Activated T-helper 1 cell treated with anti-CD3 and anti-CD28 coated beads, Interleukin-2, amount 50 U/mL, for 16 hours (primary cell): ENCODE measurements at places on chromosomes 11 and 22.

DNA sequence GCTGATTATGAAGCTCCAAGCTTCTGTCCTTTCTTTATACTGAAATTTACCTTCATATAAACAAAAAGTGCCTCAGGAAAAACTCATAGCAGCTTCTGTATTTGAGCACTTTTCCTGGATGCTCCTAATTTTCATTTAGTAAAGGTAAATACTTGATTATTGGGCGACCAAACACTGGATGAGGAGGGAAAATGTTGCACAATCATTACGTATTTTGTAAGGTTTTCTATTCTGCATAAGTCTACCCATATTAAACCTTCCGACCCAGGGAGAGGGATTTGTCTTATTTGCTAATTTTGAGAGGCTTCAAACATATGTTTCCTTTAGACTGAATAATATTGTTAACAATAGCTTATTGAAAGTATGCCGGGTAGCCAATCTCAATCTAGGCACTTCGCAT is 4.3 kb upstream of the SLC6A5 start:
- DNase-seq: no peak

- no peak for DNase-seq
These were observed 31.5 kb downstream of the PTPRJ start for GRCh38 chr11:48011798-48012391.

DNA sequence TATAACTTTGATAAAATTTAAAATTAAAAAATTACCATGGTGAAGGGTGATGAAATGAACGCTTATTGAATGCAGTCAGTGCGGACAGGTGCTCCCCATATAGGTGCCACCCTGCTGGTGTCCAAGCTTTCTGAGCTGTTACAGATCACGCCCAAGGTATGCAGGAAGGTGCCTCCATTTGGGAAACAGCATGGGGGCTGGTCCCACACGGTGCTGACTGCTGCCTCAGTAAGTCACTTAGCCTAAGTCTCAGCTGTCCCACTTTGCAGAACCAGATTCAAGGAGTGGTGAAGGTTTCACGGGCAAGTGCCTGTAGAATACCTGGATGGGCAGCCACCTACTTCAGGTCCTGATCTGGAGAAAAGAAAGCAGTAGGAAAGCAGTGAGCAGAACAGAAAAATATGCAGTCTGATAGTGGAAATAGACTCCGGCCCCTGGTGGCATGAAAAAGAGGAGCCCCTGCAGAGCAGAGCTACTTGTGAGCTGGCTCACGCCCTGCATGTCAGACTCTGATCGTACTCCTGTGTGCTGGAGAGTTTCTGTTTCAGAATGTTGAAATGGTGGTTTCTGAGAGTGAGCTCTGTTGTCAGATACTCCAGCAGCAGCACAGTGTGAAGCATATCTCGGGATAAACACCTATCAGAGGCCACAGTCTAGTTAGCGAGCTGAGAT is 33.2 kb downstream of the ADORA2A start:
- DNase-seq: no peak

DNA sequence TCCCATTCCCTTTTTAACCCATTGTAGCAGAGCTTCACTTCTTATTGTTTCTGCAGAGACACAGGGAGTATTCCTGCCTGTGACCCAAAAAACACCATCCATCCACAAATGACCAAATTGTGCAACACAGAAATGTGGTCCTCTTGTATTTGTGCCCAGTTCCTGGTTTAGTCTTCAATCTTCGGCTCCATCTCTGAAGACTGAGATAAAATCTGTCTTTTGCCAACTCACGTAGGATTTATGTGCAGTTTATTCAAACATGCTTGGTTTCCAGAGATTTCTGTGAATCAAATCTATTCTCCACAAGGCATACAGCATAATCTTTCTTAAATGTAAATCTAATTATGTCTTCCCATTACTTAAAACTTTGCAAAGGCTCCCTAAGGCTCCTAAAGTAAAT is 307.0 kb downstream of the AASDHPPT start:
- DNase-seq: no peak

- no peak for DNase-seq
These were observed 8.3 kb downstream of the SMTN start for GRCh38 chr22:31089160-31090100.

DNA sequence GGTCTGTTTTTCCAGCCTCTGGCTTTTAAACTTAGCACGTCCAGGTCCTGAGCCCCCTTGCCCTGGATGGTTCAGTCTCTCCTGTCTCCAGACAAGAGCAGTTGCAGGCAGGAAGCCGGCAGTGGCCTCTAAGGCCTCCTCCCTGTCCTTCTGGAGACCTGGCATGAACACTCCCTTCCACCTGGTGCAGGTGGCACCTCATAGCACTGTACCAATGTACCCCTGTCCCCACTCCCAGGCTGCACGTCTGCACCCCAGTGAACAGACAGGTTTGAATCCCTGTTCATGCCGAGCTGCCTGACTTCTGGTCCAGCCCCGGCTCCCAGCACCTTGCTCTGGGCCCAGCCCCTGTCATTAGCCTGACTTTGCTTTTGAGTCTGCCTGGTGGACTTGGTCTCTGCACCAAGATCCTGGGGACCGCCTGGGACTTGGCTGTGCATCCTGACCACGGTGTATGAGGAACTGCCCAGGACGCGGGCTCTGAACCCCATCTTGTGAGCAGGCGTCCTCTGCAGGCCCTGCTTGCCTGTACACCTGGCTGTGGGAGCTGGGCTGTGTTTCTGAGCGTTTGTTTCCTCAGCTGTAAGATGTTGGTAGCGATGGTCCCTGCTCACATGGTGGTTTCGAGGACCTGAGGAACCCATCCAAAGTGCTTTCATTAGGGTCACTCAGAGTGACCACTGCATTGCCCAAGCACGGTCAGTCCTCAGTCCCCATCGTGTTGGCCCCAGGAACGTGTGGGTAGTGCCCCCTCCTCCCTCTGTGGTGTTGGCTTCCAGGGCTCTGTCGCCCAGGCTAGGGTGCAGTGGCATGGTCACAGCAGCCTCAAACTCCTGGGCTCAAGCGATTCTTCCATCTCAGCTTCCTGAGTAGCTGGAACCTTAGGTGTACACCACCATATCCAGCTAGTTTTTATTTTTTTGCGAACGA is 75.0 kb upstream of the SHANK2 start:
- DNase-seq: no peak

GRCh38 chr11:62601122-62601371 is 618 bp downstream of the MTA2 start:
- DNase-seq: no peak

- DNase-seq: no peak
These were observed 27.6 kb upstream of the LIPT2 start for GRCh38 chr11:74520927-74521665.

DNA sequence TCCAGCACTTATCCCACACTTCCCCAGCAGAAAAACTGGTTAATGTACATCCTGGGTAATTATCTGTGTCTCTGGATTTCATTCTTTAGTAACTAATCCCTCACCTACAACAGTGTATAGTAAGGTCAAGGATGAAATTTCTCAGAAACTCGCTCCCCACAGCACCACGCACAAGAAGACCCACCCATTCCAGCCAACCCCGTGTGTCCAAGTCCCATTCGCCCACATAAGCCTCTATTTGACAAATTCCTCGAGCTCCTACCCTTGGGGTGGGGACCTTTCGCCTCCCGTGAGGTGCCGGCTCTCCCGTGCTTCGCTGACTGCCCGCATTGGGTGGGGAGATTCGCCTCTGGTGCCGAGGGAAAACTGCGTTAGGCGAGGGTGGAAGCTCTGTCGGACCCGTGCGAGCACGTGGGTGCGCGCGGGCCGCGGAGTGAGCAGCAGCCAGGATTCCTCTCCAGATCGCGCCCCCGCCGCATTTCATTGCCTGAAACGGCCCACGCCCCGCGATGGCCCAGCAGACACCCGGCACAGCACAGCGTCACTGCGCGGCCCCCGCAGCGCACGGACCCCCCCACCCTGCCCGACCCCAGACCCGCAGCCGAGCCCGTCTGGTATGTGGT is 866 bp downstream of the EXPH5 start:
- DNase-seq: no peak

- no peak for DNase-seq
These were observed 29.3 kb upstream of the OR10D3 start for GRCh38 chr11:124153821-124154220.
